ENCODE measurements at places on chromosomes 1 and 21. TPM values are rescaled to one million over a fixed set of nuclear protein-coding genes. Genes with fewer than 3 reads are reported as not detected.

The C1orf174 gene
- 34.3 TPM for polyA plus RNA-seq

DNA sequence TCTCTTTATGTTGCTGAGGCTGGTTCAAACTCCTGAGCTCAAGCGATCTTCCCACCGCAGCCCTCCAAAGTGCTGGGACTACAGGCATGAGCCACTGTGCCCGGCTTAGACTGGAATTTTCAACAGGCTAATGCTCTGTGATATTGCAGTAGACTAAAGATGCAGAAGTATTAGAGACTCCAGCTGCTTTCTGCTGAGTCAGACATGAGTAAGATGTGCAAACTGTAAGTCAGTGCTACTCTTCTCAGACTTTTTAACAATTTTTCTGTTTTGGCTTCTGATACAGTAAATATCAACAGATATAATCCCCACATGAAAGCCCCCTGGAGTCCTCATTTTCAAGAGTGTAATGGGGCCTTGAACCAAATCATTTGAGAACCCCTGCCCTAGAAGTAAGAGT lies 29.3 kb upstream of the NLRP3 start:
- DNase-seq: no peak

DNA sequence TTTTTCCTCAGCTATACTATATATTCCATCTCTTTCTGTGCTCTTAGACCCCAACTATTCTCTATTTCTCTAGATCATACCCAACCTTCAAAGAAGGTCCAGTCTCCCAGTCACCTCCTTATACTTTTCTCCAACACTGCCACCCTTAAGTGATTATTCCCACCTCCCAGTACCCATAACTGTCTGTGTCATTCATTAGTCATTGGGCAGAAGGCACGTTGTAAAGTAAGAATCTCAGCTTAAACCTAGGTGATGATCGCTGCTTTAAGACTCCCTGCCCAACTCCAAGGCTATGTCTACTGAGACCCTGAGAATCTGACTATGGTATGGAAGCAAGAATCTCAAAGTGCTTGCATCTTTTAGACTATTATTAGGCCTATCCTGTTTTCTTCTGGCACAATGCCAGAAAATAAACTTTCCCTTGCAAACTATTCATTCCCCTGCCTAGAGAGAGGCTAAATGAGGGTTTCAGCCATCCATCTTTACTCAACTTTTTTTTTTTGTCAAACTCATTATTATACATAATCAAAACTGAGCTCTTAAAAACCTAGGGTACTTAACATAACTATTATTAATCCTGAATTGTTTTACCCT lies 174.3 kb upstream of the DPT start:
- no peak for DNase-seq

- no peak for DNase-seq
These were observed 48.7 kb upstream of the KIRREL1 start for GRCh38 chr1:157944663-157945280.
